Activated CD4-positive, CD25-positive, alpha-beta regulatory T cell treated with anti-CD3 and anti-CD28 coated beads, Interleukin-2, amount 50 U/mL, for 16 hours (primary cell): ENCODE measurements at places on chromosomes 4 and X.
A peak's percentile ranks its signal among the peaks of the same experiment; 100 is the strongest.

DNA sequence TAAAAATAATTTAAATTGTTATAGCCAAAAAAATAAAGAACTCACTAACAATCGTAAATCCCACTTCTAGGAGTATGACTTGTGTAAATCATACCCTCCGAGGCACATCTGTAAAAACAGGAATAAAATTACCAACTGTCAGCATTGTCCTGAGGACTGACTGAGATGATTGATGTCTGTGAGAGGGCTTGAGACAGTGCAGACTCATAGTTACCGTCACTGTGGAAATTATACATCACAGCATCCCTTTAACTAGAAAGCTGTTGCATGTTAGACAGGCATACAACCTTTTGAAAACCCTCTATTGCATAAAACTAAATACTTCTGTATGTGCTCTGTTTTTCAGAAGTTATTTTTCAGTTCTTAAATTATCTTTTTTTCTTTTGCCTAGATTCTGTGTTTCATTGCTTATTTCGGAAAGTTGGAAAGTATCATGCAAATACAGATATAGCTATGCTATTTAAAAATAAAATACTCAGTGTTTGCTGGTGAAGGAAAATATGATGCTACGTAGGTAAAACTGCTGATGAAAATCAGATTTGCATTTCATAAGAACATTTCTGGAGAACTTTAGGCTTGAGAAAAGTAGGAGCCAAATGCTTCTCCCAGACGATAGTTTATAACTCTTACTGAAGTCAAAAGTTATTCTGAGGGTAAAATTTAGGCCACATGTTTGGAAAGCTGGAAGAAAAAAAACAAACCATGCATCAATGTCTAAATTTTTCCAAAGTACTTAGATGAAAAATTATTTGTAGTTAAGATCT is 13.6 kb upstream of the RBPJ start:
- no peak for DNase-seq

DNA sequence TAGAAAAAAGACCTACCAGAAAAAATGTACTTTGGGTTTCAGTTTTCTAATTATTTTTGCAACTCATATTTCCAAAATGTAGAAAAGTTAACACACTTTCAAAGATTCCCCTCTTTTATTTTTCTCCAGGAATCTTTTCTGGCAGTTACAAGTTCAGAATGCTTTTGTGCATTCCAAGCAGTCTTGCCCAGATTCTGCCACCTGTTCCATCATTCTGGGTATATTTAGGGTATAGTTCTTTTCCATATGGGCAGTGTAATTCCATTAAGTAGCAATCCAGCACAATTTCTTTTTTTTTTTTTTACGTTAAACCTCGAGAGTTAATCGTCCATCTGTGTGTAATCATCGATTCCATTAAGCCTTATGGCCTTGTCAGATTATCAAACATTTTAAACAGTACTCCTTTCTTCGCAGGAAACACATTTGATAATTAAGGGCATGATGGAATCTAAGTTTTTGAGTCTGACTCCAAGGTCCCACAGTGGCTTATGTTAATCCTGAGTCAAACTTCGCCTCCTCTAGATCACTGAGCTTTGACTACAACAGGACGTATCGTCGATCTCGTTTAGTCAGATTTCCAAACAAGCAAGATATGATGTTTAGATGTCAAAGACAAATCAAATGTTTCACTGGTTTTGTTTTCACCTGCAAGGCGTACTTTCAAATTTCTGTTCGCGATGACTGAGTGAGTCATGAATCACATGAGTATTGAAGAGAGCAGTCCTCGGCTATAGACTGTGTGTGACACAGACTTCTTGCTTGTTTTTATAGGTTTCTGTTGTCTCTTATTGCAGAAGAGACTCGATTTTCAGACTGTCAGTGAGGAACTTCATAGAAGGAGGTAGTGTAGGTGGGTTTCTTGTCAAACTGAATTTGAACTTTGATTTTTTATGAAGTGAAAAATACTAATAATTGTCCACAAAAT is 118.9 kb upstream of the GK2 start:
- no peak for DNase-seq

GRCh38 chr4:136931781-136932180 is 600.5 kb downstream of the PCDH18 start:
- no peak for DNase-seq

GRCh38 chr4:116603096-116603495 is 482.3 kb downstream of the TRAM1L1 start:
- DNase-seq = no peak

DNA sequence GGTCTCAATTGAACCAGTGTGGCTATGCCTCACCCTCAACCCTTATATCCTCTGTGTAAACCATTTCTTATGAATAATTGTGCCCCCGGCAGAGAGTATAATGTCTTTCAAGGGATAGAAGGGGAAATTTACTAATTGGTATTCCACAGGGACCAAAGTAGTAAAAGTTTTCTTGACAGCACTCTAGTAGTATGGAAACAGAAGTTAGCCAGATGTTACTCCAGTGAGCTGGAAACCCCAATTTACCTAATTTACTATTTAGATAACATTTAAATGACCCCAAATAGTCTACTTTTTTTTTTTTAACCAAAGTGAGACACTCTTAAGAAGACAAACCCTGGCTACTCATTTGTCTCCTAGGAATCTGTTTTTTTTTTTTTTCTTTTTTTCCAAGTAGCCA is 32.3 kb downstream of the DTHD1 start:
- DNase-seq = no peak

DNA sequence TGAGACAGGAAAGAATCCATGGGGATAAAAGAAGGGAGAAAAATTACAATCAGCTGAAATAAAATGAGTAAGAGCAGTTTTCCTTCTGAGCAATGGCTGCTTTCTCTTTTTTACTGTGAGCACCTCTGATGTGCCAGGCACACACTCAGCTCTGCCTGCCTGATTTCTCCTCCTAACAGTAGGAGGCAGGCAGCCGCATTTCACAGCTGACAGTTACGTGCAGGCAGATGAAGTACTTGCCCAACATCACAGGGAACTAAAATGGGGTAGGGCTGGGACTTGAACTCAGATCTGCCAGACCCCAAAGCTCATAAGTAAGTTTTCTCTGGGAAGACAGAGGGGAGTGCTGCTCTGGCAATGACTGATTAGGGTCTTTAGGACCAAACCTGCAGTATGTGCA is 54.6 kb downstream of the C4orf50 start:
- no peak for DNase-seq

- DNase-seq = no peak
Observed at GRCh38 chrX:119488749-119489148, 20.5 kb downstream of the SLC25A5 start.

DNA sequence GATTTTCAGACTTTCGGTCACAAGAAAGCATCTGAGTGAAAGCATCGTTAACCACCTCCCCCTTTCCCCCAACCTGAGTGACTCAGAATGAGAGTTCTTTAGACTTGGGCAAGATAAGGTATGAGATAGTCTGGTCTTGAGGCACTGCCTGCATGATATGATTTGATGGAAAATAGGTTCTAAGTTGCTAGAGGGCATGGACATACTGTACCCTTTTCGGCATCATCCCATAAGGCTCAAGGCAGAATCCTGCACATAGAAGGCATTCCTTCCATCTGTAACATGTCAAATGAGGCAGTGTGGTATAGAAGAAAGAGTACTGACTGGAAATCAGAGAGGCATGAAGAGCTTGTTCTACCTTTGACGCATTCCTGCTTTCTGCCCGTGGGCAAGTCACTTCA is 16.8 kb upstream of the AMOT start:
- no peak for DNase-seq

GRCh38 chr4:138852681-138853080 is 162.9 kb upstream of the NOCT start:
- no peak for DNase-seq

GRCh38 chr4:5870701-5871100 is 22.2 kb downstream of the CRMP1 start:
- DNase-seq = no peak

GRCh38 chr4:139660568-139661043 is 5.0 kb upstream of the MGST2 start:
- DNase-seq = no peak

GRCh38 chr4:158008551-158009218 is 164.1 kb downstream of the GASK1B start:
- DNase-seq = no peak

DNA sequence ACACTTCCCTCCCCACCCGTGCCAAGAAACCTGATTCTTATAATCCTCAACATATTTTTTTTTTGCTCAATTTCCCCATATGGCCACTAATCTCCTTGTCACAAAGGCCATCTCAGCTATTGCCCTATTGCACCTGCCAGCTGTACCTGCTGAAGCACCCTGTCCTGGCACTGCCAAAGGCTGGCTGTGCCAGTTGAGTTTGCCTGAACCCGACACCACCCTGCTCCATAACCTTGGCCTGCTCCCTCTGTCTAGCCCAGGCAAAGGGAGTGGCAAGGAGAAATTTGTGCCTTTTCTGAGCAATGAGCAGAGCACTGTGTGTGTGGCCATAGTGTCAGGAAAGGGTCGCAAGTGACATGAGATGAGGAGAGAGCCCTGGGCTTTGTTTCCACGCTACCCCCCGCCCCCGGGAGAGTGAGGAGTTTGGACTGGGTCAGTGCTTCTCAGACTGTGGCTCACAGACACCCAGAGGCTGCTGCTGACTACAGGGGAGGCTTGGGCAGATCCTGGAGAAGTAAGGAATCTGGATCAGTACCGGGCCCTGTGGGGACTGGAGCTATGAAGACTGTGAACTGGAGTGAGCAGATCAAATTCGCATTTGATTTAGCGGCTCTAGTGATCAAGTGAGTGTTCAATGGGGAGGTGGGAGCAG is 42.2 kb upstream of the HMGB3 start:
- DNase-seq = no peak

GRCh38 chr4:81432825-81433224 is 38.9 kb downstream of the RASGEF1B start:
- DNase-seq = no peak

DNA sequence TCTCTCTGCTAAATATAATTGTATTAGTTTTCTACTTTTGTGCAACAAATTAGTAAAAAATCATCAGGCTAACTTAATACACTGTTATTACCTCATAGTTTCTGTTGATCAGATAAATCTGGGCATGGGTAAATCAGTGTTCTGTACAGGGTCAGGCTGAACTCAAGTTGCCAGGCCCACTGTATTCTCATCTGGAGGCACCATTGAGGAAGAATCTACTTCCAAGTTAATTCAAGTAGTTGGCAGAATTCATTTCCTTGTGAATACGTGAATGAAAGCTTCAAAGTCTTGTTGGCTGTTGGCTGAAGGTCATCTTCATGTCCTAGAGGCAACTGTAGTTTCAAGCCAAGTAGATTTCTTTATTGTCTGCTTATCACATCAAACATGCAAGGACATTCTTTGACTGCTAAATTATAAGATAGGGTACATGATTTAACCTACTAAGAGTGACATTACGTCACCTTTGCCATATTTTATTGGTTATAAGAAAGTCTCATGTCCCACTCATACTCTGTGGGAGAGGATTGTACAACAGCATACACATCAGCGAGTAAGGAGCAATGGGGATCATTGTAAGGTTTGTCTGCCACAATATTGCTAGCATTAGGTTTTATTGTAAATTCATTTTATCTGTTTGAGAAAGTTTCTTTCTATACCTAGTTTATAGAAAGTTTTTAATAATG is 1219.0 kb downstream of the ARAP2 start:
- DNase-seq = no peak

DNA sequence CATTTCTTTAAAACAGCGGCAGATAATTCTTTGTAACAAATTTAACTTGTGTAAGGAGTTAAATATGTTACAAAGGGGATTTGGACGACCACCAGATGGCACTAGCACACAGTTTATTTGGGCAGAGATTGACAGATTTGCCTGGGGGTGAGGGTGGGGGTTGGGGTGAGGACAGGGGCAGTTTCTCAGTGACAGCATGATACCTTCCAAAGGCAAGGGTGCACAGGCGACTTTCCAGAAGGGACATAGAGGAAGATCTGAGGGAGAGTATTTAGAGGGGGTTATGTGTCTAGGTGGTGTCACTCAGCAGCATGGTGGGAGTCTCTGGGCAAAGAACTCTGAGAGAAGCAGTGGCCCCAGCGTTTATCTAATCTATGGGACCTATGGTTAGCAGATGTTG is 9.6 kb upstream of the TMA16 start:
- peak; percentile 31 for DNase-seq

GRCh38 chr4:134202166-134202956 is 772 bp upstream of the PABPC4L start:
- DNase-seq = no peak

GRCh38 chr4:164023214-164023613 is 528.7 kb downstream of the TMA16 start:
- no peak for DNase-seq

DNA sequence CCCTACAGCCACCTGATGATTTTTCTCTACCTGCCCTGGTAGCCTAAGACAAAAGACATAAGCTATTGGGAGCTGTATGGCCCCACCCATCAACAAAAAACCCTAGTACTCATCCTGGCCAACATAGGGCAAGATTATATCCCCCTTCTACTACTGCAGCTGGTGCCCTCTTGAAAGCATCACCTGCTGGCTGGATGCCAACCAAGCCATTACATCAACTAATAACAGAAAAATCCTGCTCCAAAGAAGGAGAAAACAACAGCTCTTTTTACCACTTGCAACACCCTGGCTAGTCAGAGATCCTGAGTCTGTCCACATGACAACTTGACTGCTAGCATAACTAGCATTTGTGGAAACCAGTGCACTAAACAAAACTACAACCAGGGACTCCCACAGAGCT is 43.6 kb upstream of the UPRT start:
- DNase-seq = no peak

- DNase-seq = no peak
Observed at GRCh38 chr4:69122476-69122875, 26.2 kb downstream of the UGT2B7 start.

DNA sequence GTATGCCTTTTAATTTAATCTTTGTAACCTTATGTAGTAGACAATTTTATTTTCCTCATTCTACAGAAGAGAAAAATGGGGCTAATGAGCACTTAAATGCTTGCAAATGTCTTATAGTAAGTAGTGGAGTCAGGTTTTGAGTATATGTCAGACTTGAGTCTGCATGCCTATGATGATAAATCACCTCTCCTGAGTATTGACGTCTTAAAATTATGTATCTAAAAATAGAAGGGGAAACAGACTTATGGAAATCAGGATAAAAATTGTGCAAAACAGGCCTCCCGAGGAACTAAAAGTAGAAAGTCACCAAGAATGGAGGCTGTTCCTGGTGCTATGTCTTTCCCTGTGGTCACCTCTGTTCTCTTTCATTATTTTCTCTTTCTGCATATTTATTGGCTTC is 92.7 kb downstream of the STIM2 start:
- DNase-seq = no peak

GRCh38 chr4:83709627-83710026 is 173.7 kb downstream of the GPAT3 start:
- no peak for DNase-seq

DNA sequence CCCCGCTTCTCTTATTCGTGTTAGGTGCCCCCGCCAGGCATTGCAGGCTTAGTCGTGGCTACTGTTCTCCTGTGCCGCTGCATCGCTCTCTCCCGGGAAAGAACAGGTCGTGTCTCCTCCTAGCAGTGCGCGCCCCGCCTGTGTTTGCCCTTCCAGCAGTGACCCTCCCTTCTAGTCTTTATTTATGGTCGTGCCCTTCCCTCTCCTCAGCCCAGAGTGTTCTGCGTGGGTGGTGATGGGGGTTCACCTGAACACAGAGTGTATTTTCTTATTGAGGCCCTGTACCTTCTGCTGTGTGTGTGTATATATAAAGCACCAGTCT is 15.2 kb downstream of the USP11 start:
- no peak for DNase-seq
